ENCODE measurements at places on chromosomes 3 and 15. TPM values are rescaled to one million over a fixed set of nuclear protein-coding genes. Genes with fewer than 3 reads are reported as not detected.

GRCh38 chr3:99953596-99953995 lies 135.9 kb downstream of the CMSS1 start:
- no peak for DNase-seq

SCAMP5 gene
- total RNA-seq = 0.43 TPM

DNA sequence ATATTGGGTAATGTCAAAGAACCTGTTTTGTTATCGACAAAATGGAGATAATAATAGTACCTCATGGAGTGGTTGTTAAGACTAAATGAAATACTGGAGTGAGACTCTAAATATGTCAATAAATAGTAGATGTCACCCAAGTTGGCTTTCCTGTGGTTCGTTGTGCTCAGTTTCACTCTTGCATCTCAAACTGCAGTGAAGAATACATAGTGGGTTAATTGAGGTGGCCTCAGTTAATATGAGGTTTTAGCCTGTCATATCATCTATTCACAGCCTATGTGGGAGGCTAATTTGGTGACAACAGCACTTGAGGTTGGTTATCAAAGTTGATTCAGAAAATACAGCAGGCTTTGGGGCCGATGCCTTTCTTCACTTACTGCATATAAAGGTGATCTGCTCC lies 485.5 kb upstream of the SUCLG2 start:
- no peak for DNase-seq

DNA sequence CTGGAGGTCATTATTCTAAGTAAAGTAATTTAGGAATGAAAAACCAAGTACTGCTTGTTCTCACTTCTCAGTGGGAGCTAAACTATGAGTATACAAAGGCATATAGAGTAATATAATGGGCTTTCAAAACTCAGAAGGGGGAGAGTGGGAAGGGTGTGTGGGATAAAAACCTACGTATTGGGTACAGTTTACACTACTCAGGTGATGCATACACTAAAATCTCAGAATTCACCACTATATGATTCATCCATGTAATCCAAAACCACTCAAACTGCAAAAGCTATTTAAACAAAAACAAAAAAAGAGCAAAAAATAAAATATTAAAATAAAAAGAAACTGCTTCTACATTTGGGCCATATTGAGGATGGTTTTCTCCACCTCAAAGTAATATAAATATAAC lies 623.3 kb downstream of the NSUN3 start:
- DNase-seq = no peak

ITGA11 gene
- 0.12 TPM for total RNA-seq

SCG5 gene
- not detected for total RNA-seq

SEMA6D gene
- 0.02 TPM for total RNA-seq

PLAAT1 gene
- total RNA-seq = 3.7 TPM

- DNase-seq = no peak
Observed at GRCh38 chr15:70206668-70207067, 109.0 kb upstream of the TLE3 start.

GRCh38 chr3:38325256-38325655 lies 21.3 kb upstream of the XYLB start:
- DNase-seq = no peak

ATOSA gene
- total RNA-seq = 8.7 TPM

DNA sequence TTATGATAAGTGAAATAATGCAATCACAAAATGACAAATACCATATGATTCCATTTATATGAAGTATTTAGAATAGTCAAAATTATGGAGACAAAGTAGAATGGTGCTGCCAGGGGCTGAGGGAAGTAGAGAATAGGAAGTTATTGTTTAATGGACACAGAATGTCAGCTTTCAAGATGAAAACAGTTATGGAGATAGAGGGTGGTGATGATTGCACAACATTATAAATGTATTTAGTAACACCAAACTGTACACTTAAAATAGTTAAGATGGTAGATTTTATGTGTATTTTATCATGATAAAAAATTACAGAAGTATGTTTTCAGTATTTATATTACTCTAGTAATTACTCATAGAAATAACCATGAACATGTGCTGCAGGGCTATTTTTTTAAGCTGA lies 100.8 kb upstream of the AZI2 start:
- no peak for DNase-seq

STT3B gene
- total RNA-seq = 156 TPM

DNA sequence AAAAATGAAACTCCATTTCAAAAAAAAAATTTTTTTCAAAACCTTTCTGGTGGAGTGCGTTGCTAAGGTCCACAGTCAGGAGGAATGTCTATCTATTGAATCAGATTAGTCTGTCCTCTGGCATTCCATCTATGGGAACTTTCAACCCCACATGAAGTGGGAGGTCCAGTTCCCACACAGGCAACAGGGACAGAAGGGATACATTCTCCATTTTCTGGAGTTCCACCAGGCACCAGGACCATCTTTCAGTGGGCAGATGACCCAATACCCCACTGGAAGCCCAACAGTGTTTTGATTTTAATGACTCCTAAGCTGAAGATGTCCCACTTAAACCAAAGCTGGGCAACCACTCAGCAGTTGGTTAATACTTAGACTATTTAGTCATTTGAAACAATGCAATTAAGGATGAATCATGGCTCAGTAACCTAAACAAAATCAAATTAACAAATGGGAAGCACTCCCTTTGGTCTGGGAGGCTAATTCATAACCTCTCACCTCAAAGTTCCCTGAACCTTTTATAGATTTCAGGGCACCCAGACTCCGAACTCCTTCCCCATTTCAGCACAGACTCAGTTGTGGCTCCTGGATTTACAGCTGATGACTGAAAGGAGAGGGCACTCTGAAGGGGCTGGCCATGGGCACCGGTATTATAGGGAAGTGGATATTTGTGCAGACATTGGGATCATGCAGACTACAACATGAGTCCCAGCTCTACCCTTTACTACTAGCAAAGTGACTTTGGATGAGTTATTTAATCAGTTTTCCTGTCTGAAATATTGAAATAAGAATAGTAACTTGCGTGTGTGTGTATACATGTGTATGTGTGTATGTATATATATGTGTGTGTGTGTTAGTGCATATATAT lies 264.3 kb upstream of the LRTM1 start:
- DNase-seq = no peak

GOLGA8K gene
- total RNA-seq = 0.17 TPM

- DNase-seq = no peak
Observed at GRCh38 chr15:70318594-70319465, 221.1 kb upstream of the TLE3 start.

- DNase-seq = no peak
Observed at GRCh38 chr3:50649451-50649931, 25.2 kb upstream of the DOCK3 start.

ITGB5 gene
- total RNA-seq = 124 TPM

- no peak for DNase-seq
Observed at GRCh38 chr3:52730681-52731080, 24.8 kb downstream of the SPCS1 start.

DNA sequence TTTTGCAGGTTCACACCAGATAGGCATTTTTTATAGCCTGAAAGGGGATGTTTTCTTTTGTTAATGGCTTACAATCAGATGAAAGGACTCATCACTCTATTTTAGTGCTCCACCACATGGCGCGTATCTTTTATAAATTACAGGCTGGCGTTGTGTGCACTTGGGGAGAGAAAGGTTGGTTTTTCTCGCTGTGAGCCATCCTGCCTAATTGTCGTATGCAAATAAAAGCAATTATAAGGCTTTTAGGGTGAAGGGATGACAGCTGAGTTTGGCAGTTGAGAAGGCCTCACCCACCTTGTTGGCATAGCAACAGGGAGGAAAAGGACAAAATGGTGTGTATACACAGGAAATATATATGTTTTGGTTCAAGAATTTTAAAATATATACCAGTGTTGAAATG lies 268.0 kb downstream of the NR2F2 start:
- DNase-seq = no peak

- DNase-seq = no peak
Observed at GRCh38 chr3:42376344-42376798, 34.0 kb downstream of the LYZL4 start.

Data from NCI-H460 (cell line).